Activated CD4-positive, alpha-beta memory T cell treated with anti-CD3 and anti-CD28 coated beads for 36 hours (primary cell): ENCODE measurements at places on chromosomes 12 and 14. TPM values are rescaled to one million over a fixed set of nuclear protein-coding genes. Genes with fewer than 3 reads are reported as not detected.

SLC7A7 gene
- total RNA-seq: 0.10 TPM

DNA sequence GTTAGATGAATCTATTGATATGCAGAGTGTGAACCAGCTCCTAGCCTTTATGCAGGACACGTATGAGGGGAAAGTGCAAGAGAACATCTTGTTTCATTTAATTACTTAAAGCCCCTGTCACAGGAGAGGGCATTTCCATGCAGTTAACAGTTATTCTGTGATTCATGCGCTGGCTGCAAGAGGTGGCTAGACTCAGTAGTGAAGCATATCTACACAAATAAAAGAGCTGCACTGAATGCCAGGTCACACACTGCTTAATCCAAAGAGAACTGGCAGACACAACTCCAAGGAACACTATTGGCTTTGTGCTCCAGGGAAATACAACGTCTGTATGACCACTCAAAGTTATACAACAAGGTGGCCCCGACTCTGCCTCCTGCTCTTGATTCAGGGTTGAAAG is 394.1 kb downstream of the C12orf75 start:
- no peak for DNase-seq

DNA sequence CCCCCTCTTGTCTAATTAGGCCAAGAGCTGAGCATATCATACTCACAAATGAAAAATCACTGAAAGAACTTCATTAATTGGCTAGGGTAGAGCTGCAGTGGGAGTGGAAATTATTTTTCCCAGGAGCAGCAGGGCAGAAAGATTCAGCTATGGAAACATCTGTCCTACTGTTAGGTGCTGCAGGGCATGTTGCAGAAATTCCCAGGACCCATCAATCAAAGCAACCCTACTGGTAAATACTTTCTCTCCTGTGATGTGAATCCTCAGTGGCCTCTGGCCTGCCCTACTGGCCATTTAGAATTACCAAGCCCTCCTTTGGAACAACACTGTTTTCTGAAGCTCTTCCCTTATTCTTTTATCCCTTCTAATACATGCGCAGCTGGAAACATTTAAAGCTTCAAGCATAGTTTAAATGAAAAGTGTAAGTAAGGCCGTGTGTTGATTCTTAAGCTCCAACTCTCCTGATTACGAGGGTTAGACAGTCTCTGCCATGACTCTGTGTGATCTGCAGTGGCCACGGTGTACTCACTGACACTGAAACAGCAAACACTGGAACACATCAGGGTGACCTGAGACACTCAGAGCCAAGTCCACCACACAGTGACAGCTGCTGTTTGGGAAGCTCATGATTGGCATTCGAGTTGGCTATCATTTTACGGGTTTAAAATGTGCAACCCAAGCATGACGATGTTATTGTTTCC is 62.6 kb upstream of the TMCC3 start:
- no peak for DNase-seq

DNA sequence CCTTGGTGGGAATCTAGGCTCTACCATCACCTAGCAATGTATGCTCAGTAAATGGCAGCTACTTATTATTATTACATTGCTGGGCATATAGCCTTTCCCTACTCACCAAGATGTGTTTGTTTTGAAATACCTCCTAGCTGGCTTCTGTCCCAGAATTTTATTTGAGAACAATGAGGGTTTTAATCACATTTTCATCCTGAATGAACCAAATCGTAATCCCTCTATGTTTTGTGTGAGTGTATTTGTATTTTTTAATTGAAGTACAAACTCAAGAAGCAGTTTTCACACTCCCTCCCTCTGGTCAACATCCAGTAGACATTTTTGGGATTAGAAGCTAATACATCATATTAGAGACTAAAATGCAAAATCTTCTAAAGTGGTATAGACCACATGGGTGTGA is 7.6 kb downstream of the SLC7A8 start:
- DNase-seq: no peak

BCL11B gene
- total RNA-seq: 48.9 TPM

DNA sequence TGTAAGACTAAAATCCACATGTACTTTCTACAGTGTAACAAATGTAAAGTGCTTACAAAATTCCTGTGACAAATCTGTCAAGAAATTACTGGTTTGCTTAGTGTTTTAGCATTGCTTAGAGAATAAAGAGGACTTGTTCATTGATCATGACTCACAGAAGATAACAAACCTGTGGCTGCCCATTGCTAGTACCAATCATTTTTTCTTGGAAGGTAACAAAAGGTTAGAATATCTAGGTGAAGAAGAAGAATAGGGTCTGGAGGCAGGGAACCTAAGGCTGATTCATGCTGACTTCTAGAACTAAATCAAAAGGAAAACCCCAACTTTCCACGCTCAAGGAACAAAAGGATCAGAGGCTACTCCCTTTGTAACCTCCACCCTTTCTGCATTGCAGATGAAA is 232.7 kb upstream of the ABCD2 start:
- DNase-seq: no peak

DNA sequence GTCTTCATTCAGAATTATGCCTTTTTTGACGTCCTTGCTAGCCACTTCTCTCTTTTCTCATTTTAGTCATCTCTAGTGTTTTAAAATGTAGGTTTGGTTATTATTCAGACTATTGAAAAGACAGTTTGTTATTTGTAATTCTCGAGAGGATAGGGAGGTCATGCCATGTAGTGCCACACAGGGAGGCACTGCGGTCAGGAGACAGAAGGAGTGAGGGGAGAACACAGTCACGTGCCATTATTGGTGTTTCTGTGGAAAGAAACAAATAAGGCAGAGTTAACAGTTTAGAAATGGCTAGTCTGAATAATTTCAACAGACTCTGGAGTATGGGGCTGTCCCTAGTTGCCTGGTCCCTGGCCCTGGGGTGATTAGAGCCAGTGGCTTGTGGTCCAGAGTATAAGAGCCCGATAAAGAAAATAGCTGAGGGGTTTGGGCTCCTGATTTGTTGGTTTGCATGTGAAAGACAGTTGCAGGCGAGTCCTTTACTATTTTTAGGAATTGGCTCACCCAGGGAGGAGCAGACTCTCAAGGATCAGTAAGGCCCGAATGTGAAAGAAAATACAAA is 278.1 kb upstream of the SEL1L start:
- no peak for DNase-seq

ADAM20 gene
- 0.38 TPM for total RNA-seq

- DNase-seq: no peak
Observed at GRCh38 chr14:31487886-31488285, at the start of gene GPR33. TSS of gene GPR33 (minus strand) at chr14:31488039. CDS start at chr14:31483965, 4,074 bp downstream.

GDF11 gene
- 7.7 TPM for total RNA-seq

DNA sequence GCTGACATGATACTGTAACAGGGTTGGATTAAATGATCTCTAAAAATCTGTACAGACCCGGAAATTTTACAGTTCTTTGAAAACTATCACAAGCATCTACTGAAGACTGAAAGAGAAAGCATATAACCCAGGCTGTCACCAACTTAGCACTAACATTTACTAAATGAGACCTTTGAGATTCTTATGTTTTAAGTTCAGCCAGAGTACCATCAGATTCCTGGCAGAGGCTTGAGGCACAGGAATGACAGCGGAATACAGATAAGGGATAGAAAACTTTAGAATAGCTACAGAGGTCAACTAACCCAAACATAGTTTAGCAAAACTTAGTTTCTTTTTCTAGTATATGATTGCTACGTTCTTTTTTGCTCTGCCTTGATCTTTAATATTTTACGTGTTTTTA is 91.6 kb upstream of the FERMT2 start:
- DNase-seq: no peak

DNA sequence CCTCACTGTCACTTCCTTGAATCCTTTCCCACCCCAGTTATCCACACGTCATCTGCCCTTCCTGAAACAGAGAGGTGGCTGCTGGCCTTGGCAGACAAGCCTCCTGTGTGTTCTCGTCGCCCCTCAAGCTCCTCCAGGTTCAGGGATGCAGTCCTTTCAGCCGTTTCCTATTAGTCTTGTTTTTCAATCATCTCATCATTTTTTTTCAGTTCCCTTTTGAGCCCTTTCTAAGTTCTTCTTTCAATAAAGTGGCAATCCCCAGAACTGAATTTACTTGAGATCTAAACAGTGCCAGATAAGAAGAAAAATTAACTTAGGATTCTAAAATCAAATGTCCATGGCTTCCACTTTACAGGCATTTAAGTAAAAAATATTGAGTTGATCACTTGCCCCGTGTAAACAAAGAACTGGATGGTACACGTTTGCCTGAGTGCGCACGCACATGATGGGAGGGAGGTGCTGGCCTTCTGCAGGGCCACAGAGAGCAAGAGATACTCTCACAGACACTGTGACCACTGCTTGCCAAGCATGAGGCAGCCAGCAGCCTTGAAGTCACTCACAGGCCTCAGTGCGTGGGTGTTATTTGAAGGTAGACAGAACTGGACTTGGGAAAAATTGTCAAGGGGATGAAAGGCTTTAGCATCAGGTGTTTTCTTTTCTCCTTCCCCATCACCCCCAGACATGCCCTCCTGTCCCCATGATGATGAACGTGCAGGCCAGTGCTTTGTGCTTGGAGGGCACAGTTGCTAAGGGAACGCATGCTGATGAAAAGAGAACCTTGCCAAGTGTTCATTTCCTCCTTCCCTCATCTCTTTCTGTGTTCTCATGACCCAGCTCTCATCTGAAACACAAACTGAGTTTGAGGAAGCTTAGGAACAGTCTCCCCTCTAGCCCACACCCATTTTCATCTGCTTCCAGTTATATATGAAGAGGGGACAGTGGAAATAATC is 408.3 kb downstream of the EGLN3 start:
- no peak for DNase-seq

- DNase-seq: no peak
Observed at GRCh38 chr12:72105849-72106248, 166.3 kb upstream of the TRHDE start.

DNA sequence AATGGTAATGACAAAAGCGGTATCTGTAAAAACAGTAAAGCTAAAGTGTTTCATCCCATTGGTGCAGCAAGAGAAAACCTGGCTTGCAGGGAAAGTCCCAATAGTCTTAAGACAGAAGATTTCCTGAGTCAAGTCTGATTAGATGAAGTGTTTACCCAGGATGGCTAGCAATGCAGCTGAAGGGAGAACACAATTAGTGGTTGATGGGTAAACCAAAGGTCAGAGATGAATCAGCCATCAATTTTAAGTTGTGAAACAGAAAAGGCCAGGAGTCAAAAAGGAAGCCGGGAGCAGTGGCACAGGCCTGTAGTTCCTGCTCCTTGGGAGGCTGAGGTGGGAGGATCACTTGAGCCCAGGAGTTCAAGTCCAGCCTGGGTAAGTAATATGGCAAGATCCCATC is 52.6 kb downstream of the SEC23A start:
- no peak for DNase-seq

DIO3 gene
- not detected for total RNA-seq

COX6A1 gene
- 474 TPM for total RNA-seq

DNA sequence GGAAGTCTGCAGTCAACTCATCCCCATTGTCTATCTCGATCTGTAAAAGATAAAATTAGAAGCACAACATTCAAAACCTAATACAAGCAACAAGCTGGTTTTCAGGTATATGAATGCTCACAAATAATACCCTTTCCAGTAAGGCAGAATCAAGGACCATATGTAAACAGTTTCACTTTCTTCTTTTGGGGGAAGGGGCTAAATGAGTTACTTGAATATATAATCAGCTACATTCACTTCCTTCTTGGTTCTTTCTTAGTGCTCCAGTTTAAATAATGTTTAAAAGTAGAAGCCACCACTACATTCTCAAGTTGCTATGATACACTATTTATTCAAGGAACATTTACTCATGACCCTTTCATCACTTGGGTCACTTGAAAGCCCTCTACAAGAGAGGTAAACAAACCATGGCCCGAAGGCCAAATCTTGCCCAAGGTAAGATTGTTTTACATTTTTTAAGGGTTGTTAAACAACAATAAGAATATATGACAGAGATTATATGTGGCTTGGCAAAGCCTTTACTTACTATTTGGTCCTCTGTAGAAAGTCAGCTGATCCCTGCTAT is 10.3 kb downstream of the TWF1 start:
- no peak for DNase-seq

DNA sequence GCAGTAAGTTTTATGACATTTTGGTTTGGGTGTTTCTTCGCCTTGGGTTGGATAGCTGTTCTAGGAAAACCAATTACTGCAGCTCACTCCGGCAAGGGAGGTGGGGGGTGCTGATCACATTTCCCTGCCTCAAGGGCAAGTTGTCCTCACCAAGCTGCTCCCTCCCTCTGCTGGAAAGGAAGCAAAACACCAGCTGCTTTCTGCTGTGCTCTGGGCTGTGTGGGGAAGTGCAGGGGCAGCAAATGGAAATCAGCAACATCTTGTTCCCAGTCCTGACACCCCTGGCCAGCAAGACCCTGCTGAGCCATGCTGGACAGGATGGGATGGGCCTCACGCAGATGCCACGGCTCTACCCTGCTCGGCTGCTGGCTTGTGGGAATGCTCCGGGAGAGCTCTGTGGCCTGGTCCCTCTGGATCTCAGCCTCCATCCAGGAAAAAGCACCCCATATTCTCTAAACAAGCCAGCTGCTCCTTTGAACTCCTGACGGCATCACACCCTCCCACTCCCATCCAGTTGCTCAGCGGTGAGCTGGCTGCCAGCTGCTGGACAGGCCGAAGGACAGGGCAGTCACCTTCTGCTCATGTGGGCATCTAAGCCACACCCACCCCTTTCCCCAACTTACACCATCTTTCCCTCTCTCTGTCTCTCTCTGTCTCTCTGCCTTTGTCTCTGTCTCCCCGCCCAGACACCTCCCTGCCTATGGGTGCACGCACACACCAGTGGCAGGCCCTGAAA is 52.4 kb upstream of the EIF5 start:
- DNase-seq: no peak

- DNase-seq: no peak
Observed at GRCh38 chr12:132471011-132471857, 18.7 kb upstream of the FBRSL1 start.

GRCh38 chr12:124792961-124793441 is 70.7 kb downstream of the SCARB1 start:
- no peak for DNase-seq

DNA sequence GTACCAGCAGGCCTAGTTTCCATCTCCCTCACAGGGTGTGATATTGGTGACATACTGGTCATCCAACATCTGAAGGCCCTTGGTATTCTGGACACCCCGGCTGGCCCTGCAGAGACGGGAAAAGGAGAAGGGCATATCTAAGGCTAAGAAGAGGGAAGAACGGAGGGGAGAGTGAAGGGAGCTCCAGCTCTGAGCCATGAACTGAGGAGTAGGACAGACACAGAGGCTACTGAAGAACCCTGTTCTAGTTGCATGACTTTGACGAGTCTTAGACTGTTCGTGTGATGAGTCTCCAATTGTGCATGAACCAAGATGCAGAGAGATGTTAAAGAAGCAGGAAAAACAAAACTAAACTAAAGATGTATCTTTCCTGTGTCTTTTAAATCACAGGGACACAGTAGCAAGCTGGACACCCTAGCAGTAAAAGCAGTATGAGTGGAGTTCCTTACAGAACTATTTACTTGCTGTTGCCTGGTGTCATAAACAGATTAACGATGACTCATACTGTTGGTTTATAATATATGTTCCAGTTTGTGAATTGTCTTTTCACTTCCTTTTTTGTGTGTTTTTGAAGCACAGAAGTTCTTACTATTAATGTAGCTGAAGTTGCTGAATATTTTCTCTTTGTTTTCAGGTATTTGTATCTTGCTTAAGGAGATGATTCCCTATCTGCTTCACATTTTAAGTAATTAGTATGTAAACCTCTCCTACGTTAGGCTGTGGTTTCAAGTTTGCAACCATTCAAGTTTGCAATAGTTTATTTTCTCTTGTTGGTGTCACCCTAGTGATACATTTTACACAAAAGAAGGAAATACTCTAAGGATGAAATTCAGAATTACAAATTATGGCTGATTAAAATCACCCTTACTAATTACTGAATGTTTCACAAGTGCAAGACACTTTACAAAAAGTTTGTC is 15.7 kb downstream of the FAR2 start:
- DNase-seq: no peak

GRCh38 chr12:94969424-94969823 is 34.1 kb downstream of the NDUFA12 start:
- DNase-seq: no peak
